ENCODE measurements at places on chromosomes 11 and 22.

- DNase-seq = no peak
Observed at GRCh38 chr22:17152340-17152739, 6.7 kb downstream of the HDHD5 start.

DNA sequence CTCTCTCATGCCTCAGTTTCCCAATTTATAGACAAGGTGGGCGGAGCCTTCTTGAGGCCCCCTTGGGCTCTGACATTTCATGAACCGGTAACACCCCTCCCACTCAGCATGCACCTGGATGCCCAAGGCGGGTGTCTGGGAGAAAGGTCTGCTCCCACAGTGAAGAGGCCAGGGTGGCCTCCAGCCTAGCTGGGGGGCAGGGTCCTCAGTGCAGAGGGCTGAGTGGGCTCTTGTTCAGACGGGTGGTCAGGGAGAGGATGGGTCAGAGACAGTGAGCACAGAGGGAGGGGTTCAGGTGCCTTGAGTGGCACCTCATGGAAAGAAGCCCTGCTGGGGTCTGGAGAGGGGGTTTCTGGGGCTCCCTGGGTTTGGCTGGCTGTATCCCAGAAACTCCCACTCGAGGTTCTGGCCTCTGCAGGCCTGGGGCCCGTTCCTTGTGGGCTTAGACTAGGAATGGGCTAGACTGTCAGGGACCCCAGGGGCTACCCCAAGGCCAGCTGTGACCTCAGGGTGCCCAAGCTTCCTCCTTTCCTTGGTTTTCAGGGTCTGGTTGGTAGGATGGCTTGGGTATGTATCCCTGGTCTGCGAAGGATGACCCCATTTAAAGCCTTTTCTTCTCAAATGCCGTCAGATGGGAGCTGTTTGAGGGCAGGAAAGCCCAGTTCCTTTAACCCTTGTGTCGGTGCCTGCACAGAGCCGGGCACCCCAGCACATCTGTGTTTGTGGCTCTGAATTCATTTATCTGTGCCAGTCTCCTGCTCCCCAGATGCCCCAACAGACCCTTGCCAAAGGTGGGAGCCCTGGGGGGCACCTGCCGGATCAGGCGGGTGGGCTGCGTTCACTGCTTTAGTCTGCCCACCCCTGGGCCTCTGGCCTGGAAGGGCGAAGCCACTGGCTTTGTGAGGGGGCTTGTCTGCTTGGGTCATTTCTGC lies 1.2 kb downstream of the SYNGR1 start:
- DNase-seq = no peak

DNA sequence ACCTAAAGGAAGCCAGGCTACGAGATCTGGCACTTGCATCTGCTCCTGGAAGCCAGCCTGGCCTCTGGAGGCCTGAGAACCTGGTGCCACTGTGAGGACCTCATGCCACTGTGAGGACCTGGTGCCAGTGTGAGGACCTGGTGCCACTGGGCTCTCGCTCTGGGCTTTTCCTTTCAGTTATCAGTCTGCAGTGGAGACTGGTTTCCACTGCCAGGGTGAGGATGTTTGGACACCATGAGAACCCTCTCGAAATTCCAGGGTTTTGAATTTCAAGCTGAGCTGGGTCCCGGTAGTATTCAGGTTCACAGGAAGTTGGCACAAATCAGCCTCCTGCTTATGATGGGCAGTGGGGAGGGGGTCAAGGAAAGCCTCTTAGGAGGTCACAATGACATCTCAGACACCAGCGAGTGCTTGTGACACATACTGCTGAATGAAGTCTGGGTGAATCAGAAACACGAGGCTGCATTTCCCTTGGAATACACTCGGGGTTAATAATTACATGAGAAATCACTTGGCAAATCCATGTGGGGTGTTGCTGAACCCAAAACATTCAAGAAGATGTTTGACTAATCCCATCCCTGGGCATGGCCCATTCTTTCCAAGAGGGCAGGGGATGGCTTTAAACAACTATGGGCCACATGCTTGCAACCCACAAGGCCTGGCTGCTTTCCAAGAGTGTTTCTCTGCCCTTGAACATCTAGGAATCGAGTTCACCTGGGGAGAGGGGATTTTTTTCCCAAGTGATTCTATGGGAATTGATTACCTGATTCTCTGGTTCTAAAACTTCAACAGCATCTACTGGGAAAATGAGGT lies 60.2 kb downstream of the LINC01488 start:
- DNase-seq = no peak

DNA sequence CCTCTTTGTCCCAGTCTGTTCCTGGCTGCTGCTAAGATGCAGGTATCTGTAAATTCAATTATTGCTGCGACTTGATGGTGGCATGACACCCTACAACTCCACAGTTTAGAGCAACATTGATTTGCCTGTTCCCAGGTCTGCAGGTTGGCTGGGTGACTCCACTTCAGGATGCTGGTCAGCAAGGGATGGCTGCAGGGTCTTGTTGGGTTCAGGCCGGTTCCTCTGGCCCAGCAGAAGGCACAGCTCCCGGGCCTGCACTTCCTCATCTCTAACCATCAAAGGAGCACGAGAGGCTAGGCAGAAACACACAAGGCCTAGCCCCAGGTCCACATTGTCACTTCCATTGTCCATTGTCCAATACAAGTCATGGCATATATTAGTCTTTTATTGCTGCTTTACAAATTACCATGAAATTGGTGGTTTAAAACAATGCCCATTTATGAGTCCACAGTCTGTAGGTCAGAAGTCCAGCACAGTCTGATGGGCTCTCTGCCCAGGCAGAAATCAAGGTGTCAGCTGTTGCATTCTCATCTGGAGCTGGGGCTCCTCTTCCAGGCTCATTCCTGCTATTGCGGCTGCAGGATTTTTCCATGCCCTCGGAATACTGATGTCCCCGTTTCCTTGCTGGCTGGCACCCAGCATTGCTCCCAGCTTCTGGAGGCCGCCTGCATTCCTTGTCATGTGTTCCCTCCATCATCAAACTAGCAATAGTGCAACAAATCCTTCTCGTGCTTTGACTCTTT lies 96.6 kb upstream of the LMO1 start:
- DNase-seq = no peak

GRCh38 chr22:25069758-25070481 lies 117.4 kb downstream of the KIAA1671 start:
- DNase-seq = no peak

DNA sequence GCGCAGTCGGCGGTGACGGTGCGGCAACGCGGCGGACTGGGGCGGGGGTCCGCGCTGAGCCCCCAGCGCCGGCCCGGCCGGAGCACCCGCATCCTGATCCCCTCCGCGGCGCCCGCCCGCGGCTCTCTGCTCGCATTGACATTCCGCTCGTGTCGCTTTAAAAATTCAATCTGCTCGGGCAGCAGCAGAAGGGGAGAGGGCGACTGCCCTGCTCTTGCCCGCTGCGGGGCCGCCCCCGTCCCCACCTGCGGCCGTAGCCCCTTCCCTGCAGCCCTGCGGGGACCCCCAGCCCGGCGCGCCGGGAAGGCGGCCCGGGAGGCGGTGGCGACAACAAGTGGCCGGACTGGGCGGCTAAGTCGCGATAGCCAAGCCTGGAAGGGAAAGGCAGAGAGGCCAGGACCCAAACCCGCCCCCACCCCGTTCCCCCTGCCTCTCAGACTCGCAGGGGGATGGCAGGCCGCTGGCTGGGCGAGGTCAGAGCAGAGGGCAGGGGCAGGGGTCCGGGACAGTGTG lies 1.1 kb downstream of the CABP7 start:
- DNase-seq = no peak

DNA sequence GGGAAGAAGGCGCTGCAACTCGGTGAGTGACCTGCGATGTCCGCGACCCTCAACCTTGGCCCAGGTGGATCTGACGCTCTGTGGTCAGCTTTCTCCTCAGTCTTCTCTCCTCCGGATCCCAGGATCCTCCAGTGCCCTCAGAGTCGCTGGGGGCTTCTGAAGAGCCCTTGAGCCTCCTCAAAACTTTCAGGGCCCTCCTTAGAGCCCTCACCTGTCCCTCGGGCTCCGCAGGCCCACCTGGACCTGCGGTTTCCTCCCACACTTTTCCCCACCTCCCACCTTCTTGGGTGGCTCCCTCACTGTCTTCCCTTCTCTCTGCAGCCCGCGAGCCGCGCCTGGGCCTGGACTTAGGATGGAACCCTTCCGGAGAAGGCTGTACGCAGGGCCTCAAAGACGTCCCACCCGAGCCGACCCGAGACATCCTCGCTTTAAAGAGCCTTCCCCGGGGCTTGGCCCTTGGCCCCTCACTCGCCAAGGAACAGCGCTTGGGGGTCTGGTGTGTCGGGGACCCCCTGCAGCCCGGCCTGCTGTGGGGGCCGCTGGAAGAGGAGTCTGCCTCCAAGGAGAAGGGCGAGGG lies 335 bp downstream of the ZNF408 start:
- no peak for DNase-seq

DNA sequence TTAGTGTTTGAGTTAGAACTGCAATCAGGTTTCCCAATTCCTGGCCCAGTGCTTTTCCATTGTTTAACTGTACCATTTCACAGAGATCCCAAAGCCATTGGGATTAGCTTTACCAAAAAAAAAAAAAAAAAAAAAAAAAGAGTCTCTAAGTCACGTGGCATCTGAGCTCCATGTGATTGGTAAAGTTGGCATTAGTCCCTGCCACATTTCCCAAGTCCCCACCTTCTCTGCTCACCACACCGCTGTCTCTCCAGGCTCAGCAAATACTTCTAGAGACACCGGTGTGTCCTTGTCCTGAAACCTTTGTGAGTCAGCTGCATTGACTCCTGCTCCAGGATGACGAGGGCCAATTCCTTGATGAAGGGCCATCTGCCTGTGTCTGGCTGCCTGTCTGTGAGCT lies 305.3 kb downstream of the KIRREL3 start:
- DNase-seq = no peak

DNA sequence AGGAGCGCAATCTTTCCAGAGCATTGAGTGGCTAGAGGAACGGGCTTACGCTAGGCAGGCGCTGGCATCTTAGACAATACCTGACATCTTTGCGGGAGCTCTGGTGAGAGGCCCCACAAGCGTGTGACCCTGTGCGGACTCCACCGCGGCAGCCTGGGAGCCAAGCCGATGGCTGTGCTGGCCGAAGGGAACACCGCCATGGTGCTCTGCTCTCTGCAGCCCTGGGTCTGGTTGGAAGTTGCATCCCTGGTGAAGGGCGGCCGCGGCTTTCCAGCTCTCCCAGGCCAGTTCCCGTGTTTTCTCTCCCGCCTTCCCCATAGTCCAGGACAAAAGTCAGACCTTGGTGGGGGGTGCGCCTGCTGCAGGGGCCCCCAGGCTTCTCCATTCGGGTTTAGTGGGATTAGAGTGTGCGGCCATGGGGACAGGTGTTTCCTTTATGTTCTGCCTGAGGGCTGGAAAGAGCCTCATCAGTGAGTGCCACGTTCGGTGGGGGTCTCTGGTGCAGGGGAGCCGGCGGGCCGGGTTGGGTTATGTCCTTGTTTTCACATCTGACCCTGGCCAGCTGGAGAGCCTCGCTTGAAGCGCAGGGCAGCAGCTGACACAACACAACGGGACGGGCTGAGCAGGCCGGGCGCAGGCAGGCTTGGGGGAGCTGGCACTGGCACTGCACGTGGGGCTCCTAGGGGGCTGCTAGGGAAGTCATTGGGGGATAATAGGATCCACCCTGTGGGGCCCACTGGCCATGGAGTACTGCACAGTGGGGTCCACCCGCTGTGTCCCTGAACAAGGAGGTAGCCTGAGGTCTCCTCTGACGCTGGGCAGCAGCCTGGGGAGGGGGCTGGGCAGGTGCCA lies 94.8 kb downstream of the KCNQ1 start:
- no peak for DNase-seq

- DNase-seq = no peak
Observed at GRCh38 chr11:107493117-107493516, 35.5 kb upstream of the CWF19L2 start.

GRCh38 chr22:28817919-28818859 lies 17.8 kb upstream of the XBP1 start:
- DNase-seq = no peak

DNA sequence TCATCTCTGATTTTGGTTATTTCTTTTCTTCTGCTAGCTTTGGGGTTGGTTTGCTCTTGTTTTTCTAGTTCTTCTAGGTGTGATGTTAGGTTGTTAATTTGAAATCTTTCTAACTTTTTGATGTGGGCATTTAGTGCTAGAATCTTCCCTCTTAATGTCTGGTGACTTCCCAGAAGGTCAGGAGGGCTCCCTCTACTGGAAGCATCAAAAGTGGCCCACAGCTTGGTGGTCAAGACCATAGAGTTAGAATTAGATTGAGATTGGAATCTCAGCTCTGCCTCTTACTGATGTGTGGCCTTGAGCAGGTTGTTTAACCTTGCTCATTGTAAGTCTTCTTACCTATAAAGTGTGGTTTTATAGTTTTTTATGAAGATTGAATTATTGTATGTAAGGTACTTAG lies 99.3 kb downstream of the FDX1 start:
- DNase-seq = no peak

GRCh38 chr22:34416022-34416860 lies 496.0 kb upstream of the LARGE1 start:
- no peak for DNase-seq

DNA sequence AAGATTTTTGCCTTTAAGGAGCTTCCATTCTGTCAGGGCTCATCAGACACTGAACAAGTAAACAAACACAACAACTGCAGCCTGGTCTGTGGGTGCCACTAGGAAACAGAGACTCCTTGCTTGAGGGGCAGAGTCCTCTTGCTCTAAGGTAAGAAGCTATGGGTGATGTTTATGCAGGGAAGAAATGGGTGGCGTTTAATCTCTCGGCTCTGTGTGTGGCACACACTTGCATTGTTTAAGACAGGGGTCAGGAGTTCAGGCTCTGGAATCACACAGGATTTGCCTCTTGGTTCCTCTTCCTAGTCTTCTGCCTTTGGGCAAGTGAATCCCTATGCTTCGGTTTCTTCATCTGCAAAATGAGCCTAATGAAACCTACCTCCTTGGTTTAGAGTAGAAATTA lies 90.3 kb downstream of the PRR5L start:
- DNase-seq = no peak

DNA sequence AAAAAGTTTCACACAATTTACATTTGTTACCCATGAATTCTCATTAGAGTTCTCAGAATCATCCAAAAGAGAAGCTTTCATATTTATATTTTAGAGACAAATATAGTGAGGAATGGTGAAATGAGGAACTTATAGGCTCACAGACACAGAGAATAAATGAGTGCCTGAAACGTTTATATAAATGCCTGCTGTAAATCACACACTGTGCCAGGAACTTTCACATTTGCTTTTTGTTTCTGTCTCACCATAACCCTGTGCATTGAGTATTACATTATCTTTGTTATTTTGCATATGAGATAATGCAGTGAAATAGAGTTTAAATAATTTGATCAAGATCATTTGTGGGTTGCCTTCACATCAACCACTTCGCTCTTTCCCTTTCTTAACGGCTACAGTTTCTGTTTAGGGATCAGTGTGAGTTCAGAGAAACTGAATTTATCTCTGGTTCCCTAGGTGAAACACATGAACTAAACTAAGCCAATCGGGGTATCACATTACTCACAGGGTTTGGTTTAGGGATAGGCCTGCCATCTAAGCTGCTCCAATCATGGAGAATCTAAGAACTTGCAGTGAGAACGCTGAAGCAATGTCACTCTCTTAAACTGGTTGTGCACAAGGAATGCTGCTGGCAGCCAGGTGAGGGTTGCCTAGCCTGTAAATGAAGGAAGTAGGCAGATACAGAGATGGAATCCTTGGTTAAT lies 1339.2 kb upstream of the TENM4 start:
- DNase-seq = no peak

- peak; percentile 69 for DNase-seq
Observed at GRCh38 chr22:19361501-19362103, 69.9 kb downstream of the HIRA start.

- no peak for DNase-seq
Observed at GRCh38 chr11:105609832-105610781, at the start of gene GRIA4. TSS of gene GRIA4 (plus strand) at chr11:105610073. CDS start at chr11:105610998, 925 bp downstream.
